GM12865 (cell line): ENCODE measurements at places on chromosomes 2 and 18.

DNA sequence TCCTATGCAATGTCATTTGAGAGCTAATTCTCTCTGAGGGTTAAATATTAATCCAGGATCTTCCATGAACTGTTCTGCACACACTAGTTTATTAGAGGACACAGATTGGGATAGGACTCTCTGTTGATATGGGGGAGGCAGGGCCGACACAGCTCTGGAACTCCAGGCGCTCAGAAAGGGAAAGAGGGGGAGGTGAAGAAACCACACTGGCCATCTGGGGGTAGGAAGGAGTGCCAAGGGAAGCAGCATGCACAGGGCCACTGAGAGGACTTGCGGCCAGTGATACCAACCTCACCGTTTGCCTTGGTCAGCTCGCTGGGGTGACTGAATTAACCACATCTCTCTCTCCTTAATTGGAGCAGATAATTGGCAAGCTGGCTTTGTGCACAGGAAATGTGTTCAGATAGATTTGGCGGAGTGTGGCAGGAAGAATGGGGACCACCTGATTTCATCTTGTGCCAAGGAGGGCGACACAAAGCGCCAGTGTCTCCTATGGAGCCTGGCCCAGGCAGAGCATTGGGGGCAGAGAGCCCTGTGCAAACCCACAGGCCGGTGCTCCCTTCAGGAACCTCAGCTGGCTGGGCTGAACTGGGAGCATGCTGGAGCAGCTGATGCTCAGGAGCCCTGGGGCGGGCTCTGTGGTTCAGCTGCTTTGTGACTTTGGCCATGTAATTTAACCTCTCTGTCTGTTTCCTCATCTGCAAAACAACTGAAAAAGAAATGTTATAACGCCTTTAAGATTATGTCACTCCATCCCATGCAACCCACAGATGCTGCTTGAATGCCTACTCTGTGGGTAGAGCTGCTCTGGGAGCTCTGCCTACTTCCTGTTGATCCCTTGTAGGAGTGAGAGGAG, 114.7 kb upstream of the STON1 start:
- no peak for DNase-seq

DNA sequence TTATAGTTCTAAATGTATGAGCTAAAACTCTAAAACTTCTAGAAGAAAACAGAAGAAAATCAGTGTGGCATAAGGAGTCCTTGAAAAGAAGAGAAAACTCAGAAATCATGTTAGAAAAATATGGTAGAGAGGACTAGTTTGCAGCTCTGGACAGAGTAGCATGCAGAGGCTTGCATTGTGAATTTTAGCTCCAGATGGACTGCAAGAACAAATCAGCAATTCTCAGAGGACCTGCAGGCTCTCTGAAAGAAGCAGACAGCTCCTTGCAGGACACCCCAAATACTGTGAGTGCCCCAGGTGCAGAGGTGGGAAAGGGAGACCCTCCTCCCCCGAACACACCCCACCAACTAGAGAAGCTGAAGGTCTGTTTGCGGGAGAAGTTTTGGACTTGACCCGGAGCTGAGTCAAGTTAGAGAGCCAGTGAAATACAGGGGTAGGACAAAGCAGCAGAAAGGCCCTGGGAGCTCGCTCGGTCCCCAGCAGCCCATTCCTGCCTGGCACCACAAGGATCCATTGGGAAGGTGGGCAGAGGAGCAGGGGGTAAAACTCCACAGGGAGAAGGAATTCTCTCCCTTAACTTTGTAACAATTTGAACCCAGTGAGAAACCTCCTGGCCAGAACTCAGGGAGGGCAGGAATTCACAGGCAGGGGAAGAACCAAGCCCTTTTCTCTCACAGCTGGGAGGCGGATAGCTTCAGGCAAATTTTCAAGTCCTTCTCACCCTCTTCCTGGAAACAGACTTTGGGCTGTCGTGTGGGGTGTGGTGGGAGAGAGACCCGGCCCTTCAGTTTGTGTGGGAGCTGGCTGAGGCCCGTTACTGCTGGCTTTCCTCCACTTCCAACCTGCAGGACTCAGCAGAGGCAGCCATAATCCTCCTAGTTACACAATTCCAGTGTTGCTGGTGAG, 216.2 kb upstream of the SLC35G4 start:
- DNase-seq, result no peak

- DNase-seq, result no peak
Observed at GRCh38 chr2:133448195-133448594, 120.1 kb downstream of the NCKAP5 start.

- DNase-seq, result no peak
Observed at GRCh38 chr18:24462838-24463775, 2.7 kb downstream of the HRH4 start.

DNA sequence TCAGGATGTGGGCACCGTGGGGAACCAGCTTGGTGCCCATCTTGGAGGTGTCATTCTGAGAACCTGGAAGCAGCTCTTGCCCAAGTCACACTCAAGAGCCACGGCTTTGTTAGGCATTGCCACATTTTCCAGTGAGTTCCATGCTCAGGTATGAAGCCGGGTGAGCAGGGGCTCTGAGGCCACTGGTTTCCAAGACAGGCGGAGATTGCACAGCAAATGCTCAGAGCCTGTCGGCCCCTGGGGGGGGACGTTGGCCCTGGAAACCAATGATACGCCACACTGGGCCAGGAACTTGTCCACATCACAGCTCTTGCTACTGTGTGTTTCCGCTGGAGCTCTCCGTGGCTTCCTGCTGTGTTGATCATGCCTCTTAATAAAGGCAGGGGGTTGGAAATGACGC, 52.5 kb upstream of the SALL3 start:
- no peak for DNase-seq

GRCh38 chr18:1564793-1565192, 660.1 kb downstream of the ADCYAP1 start:
- DNase-seq, result no peak

DNA sequence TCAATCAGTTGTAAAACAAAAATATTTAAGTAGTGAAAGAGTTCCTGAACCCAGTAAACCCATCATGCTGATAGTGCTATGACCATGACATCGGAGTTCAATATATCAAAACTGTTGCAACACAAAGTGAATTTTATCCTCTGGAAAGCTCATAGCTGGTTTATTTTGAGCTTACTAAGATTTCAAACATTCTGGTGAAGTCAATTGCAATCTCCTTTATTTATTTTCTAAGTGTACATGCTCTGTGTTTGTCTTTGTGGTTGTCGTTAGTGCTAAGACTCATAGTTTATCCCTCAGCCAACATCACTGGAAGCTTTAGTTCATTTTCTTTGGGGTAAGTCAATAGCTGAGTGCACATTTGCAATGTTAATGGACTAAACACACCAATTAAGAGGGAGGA, 91.9 kb downstream of the QPCT start:
- DNase-seq, result no peak

- no peak for DNase-seq
Observed at GRCh38 chr18:48033790-48034650, 103.6 kb upstream of the SMAD2 start.

DNA sequence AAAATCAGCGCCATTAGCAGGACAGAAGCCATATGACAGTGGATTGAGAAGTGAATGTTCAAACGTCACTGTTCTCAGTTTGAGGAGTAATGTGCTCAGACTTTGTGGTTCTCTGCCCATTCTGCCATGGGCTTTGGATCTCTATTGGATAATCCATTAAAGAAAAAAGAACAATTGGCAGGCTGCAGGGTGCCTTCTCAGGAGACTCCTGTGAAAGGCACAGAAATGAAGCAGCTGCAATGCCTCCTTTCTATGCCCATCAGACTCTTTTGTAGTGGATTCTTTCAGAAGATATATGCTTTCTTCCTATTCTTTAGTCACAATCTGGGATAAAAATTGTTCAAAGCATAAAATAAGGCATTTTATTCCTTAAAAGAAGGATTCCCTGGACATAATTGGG, 506.9 kb upstream of the KLHL29 start:
- no peak for DNase-seq

DNA sequence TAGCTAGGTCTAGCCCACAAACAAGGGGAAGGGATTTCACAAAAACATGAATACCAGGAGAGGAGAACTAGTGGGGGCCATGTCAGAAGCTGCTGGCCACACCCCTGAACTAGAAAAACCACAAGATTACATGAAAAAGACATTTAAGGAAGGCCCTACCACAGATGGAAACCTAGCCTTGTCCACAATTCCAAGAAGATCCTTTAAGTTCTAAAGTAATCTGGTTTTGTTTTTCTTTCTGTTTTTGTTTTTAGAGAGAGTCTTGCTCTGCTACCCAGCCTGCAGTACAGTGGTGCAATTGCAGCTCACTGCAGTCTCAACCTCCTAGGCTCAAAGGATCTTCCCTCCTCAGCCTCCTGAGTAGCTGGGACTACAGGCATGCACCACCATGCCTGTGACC, 34.2 kb upstream of the CAB39 start:
- no peak for DNase-seq

- DNase-seq, result peak; percentile 69
Observed at GRCh38 chr2:232781765-232782164, 5.4 kb upstream of the KCNJ13 start.

GRCh38 chr18:46325895-46326294, 221.7 kb downstream of the HAUS1 start:
- no peak for DNase-seq

- peak; percentile 12 for DNase-seq
Observed at GRCh38 chr2:137910641-137911040, 53.6 kb upstream of the HNMT start.

DNA sequence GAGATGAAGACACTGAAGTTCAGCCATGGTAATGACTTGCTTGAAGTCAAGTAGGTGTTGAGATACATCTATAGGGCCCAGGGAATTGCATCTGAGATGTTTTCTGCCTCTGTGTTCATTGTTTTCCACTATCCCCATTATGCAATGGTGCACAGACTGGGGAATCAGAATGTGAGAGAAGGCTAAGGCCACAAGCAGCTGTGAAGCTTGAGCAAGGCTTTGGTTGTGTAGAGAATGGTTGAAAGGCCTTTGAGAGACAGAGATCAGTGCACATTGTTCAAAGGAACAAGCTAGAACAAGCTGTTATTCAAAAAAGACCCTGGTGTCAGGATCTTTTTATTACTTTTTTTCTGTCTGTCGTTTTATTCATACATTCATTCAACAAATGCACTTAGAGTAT, 82.3 kb downstream of the MYO1B start:
- no peak for DNase-seq

GRCh38 chr2:160406591-160407392, 86.8 kb downstream of the RBMS1 start:
- DNase-seq, result peak; percentile 70

DNA sequence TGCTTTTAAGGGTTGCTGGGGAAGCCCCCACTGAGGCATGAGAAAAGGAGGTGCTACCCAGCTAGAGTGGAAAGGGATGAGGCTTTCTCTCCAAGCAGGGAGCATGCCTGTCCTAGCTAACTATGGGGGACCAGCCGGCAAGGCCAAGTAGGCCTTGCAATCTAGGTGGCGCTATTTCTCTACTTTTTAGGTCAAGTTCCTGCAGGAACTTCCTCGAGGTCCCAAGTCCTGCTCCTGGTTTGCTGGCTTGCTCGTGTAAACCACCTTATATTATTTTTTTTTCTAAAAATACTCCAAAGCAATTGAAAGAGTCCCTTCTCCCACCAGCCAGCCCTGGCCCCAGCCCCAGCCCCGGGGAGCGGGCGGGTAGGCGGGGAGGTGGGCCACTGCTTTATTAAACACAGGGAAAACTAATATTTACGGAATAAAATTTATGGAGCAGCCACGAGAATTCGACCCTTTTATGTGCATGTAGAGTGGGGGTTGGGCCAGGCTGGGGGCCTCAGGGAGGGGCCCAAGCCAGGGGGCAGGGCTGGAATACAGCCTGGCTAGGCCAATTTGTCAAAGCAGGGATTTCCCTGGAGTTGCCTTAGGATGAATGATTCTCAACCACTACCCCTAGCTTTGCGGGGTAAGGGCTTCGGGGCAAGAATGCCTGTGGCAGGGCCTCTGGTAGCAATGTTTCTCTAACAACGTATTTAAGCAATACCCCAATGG, 12.8 kb upstream of the IHH start:
- DNase-seq, result peak; percentile 68

DNA sequence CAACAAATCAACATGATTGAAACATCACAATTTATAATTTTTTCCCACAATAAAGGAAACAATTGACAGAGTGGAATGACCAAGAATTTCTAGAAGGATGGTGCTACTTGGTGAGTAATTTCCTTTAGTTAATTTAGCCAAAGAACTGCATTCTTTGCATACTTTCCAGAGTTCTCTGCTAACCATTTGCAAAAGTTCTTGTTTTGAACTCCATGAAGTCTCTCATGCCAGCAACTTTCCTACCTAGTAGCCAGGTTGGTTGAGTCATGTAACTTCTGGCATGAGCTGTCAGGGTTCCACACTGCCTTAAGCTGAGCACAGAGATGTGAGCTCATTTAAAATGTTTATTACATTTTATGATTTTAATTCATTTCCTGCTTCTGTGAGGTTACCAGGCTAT, 539.6 kb downstream of the PID1 start:
- DNase-seq, result no peak

- DNase-seq, result no peak
Observed at GRCh38 chr18:680392-680791, 22.9 kb downstream of the TYMS start.

DNA sequence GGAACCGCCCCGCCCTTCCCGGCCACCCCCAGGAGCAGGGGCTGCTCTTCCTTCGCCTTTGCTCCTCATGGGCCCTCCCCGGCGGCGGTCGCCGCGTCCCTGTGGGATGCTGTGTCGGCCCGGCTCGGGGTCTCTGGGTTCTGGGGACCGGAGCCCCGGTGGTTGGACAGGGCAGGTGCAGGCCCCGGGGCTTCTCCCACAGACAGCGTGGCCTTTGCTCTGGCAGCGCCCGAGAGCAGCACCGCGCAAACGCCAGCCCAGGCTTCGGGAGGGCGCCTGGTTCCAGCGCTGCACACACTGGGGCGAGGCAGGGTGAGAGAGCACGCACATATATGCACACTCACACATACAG, 9.0 kb upstream of the KCNG2 start:
- DNase-seq, result no peak

GRCh38 chr2:191253476-191253875, 8.3 kb downstream of the MYO1B start:
- DNase-seq, result no peak
